Activated CD4-positive, CD25-positive, alpha-beta regulatory T cell treated with anti-CD3 and anti-CD28 coated beads, Interleukin-2, amount 50 U/mL, for 72 hours (primary cell): ENCODE measurements at places on chromosomes 4 and X.

GRCh38 chr4:117514391-117515175, 429.2 kb upstream of the TRAM1L1 start:
- no peak for DNase-seq

DNA sequence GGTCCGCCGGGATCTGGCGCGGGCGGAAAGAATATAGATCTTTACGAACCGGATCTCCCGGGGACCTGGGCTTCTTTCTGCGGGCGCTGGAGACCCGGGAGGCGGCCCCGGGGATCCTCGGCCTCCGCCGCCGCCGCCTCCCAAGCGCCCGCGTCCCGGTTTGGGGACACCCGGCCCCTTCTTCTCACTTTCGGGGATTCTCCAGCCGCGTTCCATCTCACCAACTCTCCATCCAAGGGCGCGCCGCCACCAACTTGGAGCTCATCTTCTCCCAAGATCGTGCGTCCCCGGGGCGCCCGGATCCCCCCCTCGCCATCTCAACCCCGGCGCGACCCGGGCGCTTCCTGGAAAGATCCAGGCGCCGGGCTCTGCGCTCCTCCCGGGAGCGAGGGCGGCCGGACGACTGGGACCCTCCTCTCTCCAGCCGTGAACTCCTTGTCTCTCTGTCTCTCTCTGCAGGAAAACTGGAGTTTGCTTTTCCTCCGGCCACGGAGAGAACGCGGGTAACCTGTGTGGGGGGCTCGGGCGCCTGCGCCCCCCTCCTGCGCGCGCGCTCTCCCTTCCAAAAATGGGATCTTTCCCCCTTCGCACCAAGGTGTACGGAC, 482 bp upstream of the SHOX start:
- DNase-seq: no peak

GRCh38 chrX:69179380-69179911, 14.2 kb upstream of the PJA1 start:
- no peak for DNase-seq

- no peak for DNase-seq
These were observed 259.3 kb upstream of the GATB start for GRCh38 chr4:152020073-152020472.

- no peak for DNase-seq
These were observed 29.6 kb downstream of the NKX3-2 start for GRCh38 chr4:13514722-13515121.

GRCh38 chr4:57405359-57405758, 295.2 kb upstream of the IGFBP7 start:
- no peak for DNase-seq

GRCh38 chr4:69656653-69657158, 3.7 kb upstream of the UGT2A1 start:
- DNase-seq: no peak

DNA sequence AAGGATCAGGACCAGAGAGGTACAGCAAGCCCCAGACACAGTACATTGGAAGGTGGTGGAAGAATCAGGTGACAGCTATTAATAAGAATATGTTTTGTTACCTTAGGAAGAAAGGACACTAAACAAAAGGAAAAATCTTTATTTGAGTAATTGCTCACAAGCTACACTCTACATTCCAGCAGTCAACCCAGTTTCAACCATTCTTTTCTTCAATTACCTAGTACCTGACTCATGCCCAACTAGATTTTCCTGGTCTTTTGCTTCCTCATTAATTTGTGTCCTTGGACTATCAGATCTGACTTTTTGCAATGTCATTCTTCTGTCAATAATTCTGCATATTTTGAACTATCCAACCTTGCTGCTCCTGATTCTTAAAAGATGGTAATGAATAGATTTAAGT, 22.5 kb upstream of the GLRA2 start:
- no peak for DNase-seq

GRCh38 chr4:76957004-76957738, 7.6 kb downstream of the SEPTIN11 start:
- no peak for DNase-seq

DNA sequence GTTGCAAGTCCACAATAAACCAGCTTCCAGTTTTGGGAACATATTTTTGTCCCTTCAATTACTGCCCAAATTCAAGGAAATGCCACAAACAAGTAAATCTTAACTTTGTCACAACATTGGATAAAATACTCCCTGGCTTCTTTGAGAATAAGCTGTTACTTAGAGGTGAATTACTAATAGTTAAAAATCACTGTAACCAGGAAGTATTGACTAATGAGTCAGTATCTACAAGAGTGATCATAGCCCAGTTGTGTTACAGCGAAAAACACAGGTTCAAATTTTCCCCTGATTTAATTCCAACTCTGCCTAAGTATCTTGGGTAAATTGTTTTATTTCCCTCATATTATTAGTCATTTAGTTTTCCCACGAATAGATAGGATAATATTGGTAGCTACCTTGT, 291.2 kb upstream of the PPARGC1A start:
- no peak for DNase-seq

- DNase-seq: no peak
These were observed 281.3 kb upstream of the FTHL17 start for GRCh38 chrX:31353095-31353494.

GRCh38 chr4:4681653-4682052, 139.8 kb upstream of the STX18 start:
- no peak for DNase-seq

GRCh38 chr4:118904935-118905334, 16.3 kb downstream of the SYNPO2 start:
- DNase-seq: no peak

- DNase-seq: no peak
These were observed 332.9 kb downstream of the PPP3CA start for GRCh38 chr4:101014417-101014816.

- DNase-seq: no peak
These were observed 41.1 kb downstream of the BMPR1B start for GRCh38 chr4:94798808-94799207.

DNA sequence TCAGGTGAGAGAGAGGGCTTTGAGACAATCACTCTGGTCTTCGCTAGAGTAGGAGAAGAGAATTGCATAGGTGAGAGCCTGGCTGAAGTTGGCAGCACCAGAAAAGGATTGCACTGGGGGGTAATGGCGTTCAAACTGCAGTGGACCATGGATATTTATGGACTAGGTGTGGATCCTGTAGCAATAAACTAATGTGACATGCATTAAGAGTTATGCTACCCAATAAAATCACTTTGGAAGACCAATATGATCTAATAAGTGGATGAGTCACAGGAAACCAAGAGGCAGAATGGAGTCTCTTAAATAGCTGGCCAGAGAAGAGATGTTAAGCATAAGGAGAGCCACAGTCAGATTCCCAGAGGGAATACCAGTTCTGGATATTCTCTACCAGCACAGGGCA, 259.8 kb downstream of the FBXO8 start:
- DNase-seq: no peak

DNA sequence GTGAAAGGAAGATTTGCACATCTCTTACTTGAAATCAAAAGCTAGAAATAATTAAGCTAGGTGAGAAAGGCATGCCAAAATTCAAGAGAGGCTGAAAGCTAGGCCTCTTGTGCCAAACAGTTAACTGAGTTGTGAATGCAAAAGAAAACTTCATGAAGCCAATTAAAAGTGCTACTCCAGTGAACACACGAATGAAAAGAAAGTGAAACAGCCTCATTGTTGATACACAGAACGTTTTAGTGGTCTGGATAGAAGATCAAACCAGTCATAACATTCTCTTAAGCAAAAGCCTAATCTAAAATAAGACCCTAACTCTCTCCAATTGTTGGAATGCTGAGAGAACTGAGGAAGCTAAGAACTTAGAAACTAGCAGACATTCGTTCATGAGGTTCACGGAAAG, 122.3 kb downstream of the UNC5C start:
- DNase-seq: no peak

DNA sequence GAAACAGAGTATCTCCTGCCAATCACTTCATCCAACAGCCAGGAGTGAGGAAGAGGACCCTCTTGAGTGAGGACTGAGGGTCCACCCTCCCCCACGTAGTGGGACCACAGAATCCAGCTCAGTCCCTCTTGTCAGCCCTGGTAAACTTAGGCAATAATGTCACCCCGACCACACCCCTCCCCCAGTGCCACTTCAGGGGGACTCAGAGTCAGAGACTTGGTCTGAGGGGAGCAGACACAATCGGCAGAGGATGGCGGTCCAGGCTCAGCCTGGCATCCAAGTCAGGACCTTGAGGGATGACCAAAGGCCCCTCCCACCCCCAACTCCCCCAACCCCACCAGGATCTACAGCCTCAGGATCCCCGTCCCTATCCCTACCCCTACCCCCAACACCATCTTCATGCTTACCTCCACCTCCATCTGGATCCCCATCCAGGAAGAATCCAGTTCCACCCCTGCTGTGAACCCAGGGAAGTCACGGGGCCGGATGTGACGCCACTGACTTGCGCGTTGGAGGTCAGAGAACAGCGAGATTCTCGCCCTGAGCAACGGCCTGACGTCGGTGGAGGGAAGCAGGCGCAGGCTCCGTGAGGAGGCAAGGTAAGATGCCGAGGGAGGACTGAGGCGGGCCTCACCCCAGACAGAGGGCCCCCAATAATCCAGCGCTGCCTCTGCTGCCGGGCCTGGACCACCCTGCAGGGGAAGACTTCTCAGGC, at the start of the genes CSAG1 and MAGEA12:
Gene CSAG1 (minus strand): TSS at position 461 of the 715 bp plus-strand sequence. CDS start 1,261 bp downstream, outside the sequence.
Gene MAGEA12 (plus strand): TSS at position 497 of the 715 bp plus-strand sequence. CDS start 2,405 bp downstream, outside the sequence.
- DNase-seq: no peak

DNA sequence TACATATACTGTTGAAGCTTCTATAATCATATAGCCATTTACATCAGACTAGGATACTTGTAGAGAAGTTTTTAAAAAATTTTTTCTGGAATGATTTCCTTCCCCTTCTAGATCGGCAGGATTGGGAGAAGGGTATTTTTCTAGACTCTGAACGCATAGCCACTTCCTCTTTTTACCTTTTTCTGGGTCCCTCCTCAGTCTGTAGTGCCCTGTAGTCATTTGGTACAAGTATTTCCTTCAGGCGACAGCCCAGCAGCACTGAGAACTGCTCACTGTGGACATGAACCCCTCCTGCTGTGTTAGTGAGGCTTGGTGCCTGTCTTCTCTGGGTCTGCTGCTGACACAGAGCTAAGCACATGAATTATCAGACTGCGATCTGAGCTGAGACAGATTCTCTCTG, 255.4 kb downstream of the ARHGAP10 start:
- no peak for DNase-seq

- no peak for DNase-seq
These were observed 851.9 kb upstream of the FRG1 start for GRCh38 chr4:189088780-189089179.

DNA sequence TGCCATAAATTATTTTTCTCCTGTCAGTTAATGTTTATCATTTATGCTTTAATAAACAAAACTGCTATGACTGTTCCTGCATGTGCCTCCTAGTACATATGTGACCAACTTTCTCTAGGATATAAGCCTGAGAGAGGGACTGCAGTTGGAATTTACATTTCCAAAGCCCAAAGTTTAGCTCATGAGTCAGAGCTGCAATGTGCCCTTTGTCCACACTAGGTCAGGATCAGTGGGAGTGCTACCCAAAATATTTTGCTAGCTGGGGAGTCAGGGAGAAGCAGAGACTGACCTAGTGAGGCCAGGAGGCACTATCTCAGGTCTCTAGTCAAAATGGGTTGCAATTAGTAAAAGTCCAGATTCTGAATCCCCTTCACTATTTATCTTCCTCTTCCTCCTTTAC, 92.7 kb downstream of the AR start:
- DNase-seq: no peak

GRCh38 chr4:155956461-155956860, 2.8 kb upstream of the CTSO start:
- DNase-seq: no peak

DNA sequence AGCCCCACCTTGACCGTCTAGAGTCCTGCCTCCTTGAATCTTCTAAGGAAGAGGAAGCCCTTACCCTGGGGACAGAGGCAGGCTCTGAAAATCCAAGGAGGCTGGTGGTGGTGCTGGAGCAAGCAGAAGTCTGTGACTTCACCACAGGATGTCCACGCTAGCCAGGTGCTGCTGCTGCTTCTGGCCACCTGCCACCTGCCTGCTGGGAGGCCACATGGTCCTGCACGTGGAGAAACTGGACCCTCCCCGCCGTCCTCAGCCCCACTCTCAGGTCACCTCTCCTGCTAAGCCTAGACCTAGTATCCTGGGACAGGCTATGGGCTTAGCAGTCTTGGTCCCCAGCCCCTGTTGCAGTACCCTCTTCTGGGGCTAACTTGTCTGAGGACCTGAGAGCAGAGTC, 15.8 kb downstream of the TMEM31 start:
- DNase-seq: no peak

- no peak for DNase-seq
These were observed 127.3 kb downstream of the LINC00632 start for GRCh38 chrX:140836874-140837273.

DNA sequence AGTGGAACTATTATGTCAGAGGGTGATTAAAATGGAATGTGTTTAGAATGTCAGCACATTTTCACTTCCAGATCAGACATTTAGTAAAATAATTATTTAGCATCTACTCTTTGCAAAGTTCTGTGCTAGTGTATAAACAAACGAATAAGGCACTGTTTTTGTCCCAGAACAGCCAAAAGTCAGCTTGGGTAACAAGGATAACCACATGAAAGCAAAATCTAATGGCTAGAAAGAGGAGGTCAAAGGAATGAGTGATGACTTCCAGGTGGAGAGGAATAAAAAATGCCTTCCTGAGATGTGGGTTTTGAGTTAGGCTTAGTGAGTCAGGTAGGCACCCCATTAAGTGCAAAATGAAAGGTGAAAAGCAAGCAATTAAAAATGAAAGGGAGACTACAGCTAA, 112.6 kb downstream of the ATP10D start:
- DNase-seq: no peak

- DNase-seq: no peak
These were observed 105.0 kb downstream of the TBL1X start for GRCh38 chrX:9569876-9570301.

DNA sequence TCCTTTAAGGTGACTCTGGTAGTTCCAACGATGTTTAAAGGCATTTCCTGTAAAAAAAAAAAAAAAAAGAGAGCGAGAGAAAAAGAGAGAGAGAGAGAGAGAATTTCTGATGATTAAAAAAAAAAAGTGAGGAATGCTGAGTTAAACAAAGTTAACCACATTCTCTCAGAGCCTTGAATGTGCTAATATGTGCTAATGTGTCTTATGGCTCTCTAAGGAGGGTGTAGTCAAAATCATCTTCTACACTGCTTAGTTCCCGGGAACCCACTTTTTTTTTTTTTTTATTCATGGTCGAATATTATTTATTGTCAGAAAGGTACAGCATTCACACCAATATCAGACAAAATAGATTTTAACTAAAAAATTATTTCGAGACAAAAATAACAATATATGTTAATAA, 111.7 kb downstream of the SNCA start:
- no peak for DNase-seq

DNA sequence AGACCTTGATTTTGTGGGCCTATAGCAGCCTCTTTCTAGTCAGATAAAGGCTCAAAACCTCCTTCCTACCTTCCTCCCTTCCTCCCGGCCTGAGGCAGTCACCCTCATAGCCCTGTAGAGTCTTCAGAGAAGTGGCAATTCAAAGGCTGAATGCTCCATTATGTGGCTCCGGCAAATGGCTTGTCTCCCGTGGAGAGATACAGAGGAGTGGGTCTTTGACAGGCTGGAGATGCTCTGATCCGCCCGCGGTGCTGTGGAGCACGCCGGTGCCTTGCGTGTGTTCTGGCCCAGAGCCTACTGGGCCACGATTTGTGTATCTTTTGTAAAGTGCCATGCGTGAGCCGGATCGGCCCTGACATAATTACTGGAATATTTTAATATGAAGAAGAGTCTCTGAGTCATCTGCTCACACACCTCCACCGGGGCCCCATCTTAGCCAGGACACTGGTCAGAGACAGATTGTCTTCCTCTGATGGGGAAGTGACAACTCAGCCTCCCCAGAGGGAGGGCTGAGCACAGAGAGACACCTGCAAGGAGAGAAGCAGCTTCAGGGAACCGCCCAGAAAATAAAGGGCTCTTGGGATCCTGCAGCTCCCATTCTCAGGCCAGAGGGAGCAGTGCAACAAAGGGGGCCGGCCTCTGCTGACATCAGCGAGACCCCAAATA, 88.7 kb downstream of the DCTD start:
- DNase-seq: no peak
